Brain microvascular endothelial cell (primary cell): ENCODE measurements at places on chromosomes 1 and 21.

- DNase-seq, result no peak
Measured at GRCh38 chr1:175482071-175482451, 261.3 kb downstream of the TNR start.

DNA sequence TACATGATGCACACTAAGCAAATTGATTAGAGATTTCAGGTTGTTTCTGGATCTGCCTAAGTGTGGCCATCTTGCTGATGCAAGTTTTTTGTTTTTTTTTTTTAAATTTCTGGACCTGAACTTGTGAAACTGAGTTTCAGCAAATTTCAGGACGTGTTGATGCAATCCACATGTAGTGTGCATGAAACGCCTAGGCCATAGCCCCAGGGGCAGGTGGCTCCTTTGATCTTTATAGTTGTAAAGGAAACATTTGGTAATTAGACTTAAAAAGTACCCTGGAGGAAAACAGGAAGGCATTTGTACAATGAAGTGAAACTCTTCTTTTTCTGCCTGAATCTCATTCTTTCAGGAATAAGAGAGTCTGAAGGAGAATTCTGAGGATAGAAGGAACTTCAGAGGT lies 162.2 kb upstream of the LHX8 start:
- DNase-seq, result no peak

DNA sequence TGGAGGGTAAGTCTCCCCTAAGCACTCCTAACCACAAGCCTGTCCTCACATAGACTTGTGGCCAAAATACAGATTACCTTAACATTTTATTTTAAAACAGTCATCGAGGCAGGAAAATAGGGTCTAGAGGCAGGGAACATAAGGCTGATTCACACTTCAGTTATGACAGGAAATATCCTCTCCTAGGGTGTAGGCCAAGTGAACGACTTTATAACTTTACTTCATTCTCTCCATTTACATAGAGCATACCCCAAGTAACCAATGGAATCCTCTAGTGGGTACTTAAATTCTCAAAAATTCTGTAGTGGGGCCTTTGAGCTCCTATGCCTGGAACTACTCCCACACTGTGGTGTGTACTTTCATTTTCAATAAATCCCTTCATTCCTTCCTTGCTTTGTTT lies 113.0 kb downstream of the WDR3 start:
- no peak for DNase-seq

DNA sequence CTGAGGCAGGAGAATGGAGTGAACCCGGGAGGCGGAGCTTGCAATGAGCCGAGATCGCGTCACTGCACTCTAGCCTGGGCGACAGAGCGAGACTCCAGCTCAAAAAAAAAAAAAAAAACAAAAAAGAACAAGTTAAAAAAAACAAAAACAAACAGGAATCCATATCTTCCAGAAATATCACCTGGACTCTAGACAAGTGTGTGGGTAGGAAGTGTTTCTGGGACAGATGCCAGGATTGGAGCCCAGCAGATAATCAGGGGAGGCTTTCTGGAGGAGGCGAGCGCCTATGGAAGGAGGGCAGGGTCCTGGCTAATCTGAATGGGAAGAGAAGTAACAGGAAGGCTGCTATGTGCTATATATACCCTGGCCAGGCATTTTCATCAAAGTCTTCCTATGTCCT lies 43.6 kb upstream of the SYNC start:
- no peak for DNase-seq

DNA sequence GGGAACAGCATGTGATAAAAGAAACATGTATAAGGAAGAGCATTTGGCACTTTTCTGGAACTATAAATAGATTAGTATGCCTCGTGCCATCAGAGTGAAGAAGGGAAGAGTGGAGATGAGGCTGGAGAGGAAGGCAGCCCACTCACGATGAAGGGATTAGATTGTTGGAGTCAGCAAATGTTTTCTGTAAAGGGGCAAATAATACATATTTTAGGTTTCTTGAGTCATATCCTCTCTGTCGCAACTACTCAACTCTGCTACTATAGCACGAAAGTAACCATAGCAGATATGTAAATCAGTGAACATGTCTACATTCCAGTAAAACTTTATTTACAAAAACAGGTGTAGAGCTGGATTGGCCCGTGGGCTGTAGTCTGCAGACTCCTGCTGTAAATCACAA lies 147.8 kb downstream of the TENT5C start:
- DNase-seq, result peak; percentile 14

DNA sequence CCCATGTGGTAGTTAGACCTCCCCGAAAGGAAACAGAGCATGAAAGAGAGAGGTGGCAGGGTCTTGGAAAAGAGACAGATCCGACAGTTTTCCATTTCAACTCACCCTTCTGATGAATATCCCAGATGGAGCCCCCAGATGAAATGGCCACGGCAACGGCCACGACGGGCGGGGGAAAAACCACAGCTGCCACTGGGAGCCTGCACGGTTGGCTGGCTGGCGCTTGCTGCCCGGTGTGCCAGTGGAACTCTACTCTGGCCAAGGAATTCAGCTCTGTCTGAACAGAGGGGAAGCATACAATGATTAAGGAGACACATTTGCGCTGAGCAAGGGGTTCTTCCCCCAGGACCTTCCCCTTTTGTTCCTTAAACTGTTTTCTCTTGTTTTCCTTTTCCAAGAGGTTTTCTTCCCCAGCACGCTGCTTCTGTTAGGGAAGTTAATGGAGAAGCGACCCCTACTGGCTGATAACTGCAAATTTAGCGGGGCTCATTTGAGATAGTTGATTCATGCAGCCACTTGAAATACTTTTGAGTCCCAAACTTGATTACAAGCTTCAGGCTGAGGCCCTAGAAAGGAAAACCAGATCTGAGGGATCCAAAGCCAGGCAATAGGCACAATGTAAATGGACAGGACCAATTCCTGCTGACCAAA lies 1122.5 kb downstream of the NCAM2 start:
- DNase-seq, result no peak

GRCh38 chr1:168178227-168178637 lies 530 bp upstream of the TIPRL start:
- no peak for DNase-seq

GRCh38 chr1:239244084-239244483 lies 142.3 kb upstream of the CHRM3 start:
- no peak for DNase-seq

DNA sequence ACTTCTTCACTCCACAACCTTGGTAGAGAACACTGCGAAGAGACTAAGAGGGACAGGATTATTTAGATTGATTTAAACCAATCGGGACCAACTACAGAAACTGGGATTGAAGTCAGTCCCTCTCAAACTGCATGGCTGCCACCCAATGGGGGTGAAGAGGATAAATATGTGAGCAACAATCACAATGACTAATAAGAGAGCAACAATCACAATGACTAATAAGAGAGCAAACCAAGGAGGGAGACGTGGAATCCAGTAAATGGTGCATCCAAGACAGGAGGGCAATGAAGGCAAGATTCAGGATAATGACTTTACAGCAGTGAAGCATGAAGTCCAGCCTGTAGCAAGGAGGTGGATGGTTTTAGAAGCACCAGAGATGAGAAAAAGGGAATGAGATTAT lies 322.8 kb downstream of the TTLL7 start:
- DNase-seq, result no peak

DNA sequence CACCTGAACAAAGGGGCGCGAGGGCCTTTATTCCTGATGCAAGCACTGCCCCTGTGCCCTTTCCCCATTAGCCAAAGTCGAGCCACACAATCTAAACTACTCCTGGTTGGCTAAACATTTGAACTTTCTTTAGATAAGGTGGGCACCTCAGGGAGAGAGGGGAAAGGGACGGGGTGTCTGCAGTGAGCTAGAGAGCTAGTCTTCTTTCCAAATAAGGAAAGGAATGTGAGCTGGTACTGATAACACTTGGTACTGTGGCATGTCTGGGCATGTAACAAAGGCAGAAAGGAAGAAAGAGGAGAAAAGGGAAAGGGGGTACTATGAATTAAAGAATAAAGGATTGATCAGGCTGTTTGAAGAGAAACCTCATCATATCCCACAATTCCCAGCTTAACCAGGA lies 62.8 kb downstream of the OVGP1 start:
- DNase-seq, result no peak

DNA sequence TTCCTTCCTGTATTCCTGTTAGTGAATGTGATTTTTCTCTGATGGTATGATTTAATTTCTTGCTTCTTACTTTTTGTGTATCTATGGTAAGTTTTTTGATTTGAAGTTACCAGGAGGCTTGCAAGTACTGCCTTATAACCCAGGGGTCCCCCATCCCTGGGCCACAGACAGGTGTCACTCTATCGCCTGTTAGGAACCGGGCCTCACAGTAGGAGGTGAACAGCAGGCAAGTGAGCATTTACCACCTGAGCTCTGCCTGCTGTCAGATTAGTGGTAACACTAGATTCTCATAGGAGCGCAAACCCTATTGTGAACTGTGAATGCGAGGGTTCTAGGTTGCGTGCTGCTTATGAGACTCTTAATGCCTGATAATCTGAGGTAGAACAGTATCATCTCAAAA lies 143.3 kb downstream of the RPS6KC1 start:
- DNase-seq, result no peak

GRCh38 chr1:40423264-40423642 lies 27.0 kb upstream of the ZFP69B start:
- DNase-seq, result no peak

- no peak for DNase-seq
Measured at GRCh38 chr1:116334868-116335635, 38.0 kb upstream of the ATP1A1 start.

GRCh38 chr1:200893411-200893901 lies 1.2 kb upstream of the INAVA start:
- no peak for DNase-seq

GRCh38 chr1:203271962-203272632 lies 33.2 kb upstream of the BTG2 start:
- DNase-seq, result no peak

- no peak for DNase-seq
Measured at GRCh38 chr1:203539831-203540546, 46.0 kb downstream of the OPTC start.

- no peak for DNase-seq
Measured at GRCh38 chr1:167420510-167420909, 97.8 kb downstream of the CD247 start.

DNA sequence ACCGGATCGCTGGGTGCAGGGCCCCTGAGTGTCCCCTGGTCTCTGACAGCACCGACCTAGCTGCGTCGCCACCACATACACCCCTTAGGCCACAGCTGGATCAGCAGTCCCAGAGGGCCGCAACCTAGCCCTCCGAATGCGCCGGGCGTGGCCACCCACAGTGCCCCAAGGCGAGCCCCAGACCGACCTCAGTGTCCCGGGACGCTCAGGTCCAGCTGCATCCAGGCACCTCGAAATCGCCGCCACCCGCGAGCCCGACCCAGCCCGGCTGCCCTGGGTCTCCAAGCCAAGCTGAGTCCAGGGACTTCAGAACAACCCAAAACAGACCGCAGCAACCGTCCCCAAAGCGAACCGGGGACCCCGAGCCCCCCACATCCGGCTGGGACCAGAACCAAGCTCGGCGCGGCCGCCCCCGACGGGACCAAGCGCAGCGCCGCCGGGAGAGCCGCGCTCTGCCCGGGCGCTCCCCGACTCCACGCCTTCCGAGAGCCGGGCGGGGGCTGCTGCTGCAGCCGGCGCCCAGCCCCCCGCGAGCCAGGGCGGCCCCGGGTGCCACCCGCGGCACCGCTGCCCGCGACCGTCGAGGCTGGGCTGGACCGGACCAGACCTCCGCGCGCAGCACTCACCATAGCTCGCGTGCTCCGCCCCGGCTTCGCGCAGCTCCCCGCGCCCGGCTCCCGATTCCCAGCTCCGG lies 54.6 kb upstream of the ECE1 start:
- no peak for DNase-seq

DNA sequence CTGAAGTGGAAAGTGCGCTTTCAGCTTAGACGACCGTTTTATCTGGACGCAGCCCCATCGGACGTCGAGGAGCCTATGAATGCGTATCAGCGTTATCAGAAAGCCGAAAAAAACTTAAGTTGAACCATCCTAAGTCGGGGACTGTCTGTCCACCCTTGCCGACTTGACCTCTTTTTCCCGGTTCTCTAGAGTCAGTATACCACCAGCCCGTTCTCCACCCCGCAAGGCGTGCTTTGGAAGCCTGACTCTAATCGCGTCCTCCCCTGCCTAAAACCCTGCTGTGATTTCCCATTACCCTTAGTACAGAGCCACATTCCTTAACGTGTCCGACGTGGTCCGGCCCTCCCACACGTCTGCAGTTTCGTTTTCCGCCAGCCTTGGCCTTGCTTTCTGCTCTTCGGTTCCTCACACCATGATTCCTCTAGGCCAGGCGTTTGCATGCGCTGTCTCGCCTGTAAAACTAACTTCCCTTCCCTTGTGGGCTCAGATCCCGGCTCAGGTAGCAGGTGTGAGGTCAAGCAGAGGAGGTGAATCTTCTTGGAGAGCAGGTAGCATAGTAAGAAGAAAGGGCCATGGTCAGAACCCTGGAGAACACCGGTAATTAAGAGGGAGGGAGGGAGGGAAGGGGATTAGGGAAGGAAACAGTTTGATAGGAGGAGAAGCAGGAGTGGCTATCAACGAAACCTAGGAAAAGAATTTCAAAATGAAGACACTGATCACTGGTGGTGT lies 865 bp downstream of the ADPRS start:
- peak; percentile 64 for DNase-seq

- no peak for DNase-seq
Measured at GRCh38 chr1:1782399-1783221, 4.3 kb upstream of the NADK start.

GRCh38 chr21:45236481-45236880 lies 51.2 kb downstream of the POFUT2 start:
- DNase-seq, result no peak

DNA sequence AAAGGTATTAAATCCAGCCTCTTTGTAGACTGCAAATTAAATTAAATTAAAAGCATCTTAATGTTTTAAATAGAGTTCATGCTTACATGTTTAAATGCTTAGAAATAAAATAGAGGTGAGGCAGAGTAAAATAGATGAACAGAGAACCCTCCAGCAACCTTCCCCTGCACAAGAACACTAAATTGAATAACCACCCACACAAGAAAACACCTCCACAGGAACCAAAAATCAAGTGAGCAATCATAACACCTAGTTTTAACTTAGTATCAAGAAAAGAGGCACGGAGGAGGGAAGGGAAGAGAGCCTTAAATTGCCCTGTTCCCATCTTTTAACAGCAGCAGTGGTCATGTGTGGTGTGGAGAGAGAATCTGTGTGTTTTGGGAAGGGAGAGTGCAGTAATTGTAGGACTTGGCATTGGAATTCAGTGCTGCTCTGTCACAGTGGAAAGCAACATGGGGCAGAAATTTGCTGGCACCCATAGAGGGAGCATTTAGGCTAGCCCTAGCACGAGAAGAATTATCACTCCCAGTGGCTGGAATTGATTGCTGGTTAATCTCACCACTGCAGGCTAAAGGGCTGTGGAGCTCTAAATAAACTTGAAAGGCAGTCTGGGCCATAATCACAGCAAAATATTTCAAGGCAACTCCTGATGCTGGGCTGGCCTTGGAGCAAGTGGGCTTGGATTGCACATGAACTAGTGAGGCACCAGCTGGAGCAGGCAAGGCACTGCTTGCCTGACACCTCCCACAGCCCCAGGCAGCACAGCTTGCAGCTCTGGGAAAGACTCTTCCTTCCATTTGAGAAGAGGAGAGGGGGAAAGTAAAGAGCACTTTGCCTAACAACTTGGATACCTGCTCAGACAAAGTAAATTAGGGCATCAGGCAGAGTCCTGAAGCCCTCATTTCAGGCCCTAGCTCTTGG lies 1478.8 kb downstream of the NCAM2 start:
- no peak for DNase-seq
